ENCODE measurements at places on chromosomes 2 and 18.

- no peak for DNase-seq
These were observed 447 bp downstream of the RETSAT start for GRCh38 chr2:85353876-85354285.

DNA sequence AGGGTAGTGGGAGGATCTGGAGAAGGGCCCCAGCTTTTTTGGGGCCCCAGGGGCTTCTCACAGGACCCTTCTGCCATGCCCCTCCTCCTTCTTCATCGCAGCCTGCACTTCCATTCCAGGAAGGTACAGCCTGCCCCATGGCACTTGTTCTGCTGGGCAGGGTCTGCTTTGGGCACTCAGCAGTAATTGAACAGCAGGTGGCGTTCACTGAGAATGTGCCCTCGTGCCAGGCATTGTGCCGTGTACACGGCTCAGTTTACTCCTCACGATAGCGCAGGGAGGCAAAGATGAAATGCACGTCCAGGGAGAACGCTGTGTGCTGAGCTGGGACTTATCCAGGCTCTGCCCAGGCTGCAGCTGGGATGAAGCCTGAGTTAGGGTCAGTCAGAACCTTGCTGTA is 54.8 kb upstream of the ASB18 start:
- DNase-seq: no peak

GRCh38 chr2:31373127-31373526 is 41.4 kb downstream of the XDH start:
- DNase-seq: no peak

DNA sequence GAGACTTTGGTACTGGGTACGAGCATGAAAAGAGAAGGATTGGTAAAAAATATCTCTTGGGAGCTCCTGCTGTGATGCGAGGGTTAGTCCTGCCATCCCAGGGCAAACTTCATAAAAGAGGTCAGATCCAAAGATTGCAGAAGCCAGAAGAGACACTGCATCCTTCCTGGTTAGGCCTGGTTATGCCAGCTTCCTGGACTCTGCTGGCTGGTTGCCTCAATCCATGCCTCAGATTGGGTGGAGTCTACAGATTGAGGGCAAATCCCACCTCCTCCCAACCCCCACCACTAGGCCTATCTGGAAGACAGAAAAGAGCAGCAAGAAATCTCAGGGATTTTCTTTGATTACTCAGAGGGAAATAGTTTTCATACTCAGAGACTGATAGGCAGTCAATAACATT is 5.3 kb upstream of the ACADL start:
- no peak for DNase-seq

- no peak for DNase-seq
These were observed 81.2 kb upstream of the LTBP1 start for GRCh38 chr2:32865399-32866068.

- no peak for DNase-seq
These were observed 52.6 kb upstream of the PEX13 start for GRCh38 chr2:60964651-60965498.

DNA sequence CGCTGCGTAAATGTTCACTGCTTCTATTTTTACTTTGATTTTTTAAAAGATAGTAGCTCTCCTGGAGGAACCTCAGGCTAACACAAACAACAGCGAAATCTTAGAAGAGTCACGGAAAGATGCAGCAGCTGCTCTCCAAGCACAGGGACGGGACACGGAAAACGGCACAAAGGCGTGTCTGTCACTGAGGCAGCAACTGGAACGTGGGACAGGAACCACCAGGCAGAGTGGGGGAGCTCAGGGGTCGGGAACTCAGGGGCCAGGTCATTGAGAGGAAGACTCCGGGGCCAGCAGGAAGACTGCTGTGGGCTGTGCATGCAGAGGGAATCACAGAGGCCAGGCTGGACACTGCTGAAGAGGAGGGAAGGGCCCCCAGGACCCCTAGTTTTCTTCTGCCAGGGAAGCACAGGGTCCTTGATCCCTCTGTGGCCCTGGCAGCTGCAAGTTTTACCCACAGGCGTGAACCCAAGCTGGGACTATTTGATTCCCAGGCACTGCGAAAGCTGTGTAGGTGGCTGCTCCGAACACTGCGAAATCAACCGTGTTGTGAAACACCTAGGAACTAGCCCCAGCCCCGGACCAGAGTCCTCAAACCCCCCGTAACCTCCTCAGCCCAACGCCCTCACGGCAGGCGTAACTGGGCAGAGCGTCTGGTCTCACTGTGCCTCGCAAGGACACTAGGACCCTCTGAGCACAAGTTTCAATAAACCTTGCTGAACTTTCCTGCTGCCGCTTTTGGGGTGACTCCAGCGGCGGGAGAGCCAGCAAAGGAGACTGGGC is 263.0 kb downstream of the EIPR1 start:
- no peak for DNase-seq

- DNase-seq: no peak
These were observed 57.3 kb downstream of the GULP1 start for GRCh38 chr2:188349019-188349418.

DNA sequence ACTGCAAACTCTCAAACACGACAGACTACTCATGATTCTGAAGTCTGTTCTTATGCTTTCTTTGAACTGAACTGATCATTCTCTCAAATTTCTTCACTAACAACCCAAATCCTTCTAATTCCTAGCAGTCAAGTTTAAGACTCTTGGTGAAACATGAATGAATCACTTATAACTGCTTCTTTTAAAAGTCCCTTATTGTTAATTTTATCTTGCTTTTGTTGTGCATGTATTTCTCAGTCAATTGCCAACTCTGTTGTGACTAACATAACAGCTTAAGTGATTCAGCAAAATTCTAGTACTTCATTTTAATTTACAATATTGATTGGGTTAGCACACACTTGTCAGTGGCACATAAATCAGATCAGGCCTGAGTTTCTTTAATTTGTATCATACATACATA is 357.0 kb upstream of the FSIP2 start:
- no peak for DNase-seq

- DNase-seq: no peak
These were observed 115.7 kb downstream of the HNMT start for GRCh38 chr2:138079976-138080375.

DNA sequence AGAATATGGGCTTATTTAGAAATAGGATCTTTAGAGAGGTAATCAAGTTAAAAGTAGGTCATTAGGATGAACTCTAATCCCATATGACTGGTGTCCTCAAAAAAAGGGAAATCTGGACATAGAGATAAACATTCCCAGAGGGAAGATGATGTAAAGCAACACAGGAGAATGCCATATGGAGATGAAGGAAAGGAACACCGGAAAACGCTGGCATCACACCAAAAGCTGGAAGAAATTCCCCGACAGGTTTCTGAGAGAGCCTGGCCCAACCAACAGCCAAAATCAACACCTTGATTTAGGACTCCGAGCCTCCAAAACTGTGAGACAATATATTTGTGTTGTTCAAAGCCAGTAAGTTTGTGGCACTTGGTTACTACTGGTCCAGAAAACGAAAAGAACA is 296.7 kb downstream of the DSEL start:
- no peak for DNase-seq

GRCh38 chr2:147049957-147050356 is 794.9 kb upstream of the ACVR2A start:
- no peak for DNase-seq

- no peak for DNase-seq
These were observed 144.1 kb downstream of the ZFP36L2 start for GRCh38 chr2:43082111-43082894.

- no peak for DNase-seq
These were observed 120.5 kb upstream of the CXCR4 start for GRCh38 chr2:136238286-136239078.

- DNase-seq: no peak
These were observed 87.9 kb upstream of the KCNH7 start for GRCh38 chr2:162926501-162926900.

GRCh38 chr18:48863432-48864065 is 87.2 kb downstream of the SMAD7 start:
- DNase-seq: no peak

DNA sequence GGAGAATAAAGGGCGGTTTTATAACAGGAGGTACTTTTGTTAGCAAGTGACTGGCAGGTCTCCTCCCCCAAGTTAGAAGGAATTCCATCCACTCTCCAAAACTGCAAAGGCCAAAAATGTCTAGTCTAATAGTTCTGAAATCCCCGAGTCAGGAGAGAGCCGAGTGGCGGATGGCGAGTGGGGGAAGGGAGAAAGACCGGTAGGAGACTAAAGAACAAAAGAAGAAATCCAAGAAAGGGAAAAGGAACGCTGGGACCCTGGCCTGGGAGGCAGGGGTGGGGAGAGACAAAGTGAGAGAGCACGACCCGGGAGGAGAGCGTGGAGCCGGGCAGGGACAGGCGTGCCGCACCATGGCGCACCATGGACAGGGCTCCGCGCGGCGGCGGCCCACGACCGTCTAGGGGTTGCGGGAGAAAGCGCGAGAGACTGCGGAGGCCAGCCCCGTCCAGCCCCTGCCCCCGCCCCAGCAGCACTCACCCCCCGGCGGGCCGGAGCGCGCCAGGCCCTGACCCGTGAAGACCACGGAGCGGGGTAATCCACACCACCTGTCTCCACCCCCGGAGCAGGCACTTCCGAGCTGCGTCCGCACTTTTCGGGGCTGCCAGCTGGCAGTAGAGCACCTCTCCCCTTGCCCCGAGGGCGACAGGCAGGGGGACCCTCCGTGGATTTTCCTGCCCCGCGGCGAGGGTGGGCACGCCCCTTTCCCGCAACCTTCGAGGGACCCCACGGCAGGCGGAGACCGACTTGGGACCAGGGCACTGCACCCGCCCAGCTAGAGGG is 1.6 kb downstream of the CDH2 start:
- peak; percentile 49 for DNase-seq

GRCh38 chr18:37956902-37957301 is 391.3 kb upstream of the CELF4 start:
- DNase-seq: no peak

- no peak for DNase-seq
These were observed 60.6 kb downstream of the INHBB start for GRCh38 chr2:120406566-120406965.

DNA sequence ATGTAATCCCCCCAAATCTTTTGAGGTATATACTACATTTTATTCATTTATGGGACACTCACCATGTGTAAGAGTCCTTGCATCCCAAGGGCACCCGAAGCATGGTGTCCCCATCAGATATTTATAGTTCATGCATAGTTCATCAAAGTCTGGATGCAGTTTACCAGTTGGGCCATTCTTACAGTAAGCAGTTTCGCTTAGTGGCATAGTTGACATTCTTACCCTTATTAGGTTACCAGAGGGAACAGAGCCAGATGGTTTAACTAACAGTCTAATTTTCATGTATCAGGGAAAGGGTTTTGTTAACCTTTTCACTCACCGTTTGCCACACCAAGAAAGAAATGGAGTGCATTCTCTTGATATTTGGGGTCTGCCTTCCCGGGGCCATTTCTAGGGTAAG is 7.1 kb downstream of the ZNF407 start:
- no peak for DNase-seq

DNA sequence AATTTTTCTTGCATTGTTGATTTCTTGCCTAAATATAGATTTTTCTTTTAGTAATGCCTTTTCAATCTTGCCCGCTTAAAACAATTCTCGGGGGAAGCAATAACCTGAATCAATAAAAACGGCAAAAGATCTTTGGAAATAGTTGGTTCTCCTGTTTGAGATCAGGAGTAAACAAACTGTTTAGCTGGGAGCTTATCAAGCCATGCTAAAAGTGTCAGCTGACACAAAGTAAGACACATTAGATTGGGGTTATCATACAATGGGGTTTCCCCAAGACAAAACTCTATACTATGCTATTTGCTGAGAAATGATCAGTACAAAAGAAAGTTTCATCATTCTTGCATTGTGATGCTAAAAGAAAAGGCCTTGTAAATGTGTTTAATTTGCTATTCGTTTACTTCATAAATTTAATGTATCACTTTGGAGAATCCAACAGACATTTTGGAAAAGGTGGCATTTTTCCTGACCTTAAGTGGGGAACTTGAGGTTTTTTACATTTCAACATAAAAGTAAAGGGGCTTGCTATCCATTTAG is 46.5 kb downstream of the ATIC start:
- no peak for DNase-seq

DNA sequence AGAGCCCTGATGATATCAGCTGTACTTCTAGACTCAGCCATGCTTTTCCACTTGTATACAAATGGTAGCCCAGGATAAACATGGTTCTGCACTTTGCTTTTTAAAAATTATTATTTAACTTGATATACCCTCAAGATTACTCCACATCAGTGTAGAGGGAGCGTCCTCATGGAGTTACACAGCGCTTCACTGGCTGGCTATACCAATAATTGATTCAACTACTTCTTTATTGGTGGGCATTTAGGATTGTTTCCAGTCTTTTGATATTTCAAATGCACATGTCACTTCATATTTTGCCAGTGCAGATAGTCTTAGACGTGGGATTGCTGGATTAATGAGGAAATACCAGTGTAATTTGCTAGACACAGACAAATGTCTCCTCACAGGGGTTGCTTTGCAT is 10.8 kb upstream of the NEDD4L start:
- no peak for DNase-seq

DNA sequence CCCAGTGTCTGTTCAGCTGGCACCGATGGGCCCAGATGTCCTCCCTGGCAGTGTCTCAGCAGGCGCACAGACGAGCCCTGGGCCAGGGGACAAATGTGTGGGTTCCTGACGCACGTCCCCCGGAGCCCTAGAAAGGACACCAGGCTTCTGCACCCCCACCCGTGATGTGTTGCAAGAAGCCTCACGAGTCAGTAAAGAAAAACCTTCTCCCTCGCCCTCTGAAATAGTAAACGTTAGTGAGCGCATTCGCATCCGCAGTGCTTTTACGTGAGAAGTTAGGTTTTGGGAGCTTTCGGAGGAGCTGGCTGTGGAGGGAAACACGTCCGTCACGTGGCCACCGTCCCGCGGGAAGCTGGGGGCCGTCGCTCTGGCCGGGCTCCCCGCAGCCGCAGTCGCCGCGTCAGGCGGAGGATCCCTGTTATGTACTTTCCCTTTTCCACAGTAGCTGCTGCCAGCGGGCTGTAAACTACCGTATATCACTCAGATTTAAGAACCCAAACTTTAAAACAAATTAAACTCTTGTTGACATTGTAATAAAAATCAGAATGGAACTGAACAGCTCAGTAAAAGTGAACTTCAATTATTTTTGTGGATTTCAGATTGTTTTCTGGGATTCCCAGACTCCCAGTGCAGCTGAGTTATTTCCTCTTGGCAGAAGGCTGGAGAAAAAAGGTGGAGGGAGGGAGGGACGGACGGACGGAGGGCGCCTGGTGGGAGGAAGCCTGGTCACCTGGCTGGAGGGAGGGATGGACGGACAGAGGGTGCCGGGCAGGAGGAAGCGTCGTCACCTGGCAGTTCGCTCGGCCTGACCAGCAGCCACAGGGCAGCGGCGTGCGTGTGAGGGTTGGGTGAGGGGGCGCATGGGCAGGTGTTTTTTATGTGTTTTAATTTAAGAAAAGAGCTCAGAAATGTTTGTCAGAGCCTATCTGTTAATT is 112.1 kb downstream of the NFATC1 start:
- DNase-seq: peak; percentile 65

- no peak for DNase-seq
These were observed 323.6 kb downstream of the PAX3 start for GRCh38 chr2:221975151-221975550.

DNA sequence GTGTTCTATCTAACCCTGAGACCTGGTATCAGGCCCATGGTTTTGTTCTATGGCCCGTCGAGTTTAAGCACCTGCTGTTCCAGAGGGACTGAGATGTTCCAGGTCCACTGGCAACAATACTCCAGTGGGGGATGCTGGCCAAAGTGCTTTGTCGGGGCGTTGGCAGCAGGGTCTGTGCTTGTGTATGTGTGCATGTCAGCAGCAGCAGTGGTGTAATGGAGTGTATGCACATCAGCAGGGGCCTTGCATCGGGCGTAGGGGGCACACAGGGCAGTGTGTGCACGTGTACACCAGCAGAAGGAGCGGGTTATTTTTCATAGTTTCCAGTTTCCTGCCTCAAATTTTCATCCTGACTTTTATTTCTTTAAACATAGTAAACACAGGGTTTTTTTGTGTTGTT is 37.8 kb upstream of the THUMPD2 start:
- DNase-seq: no peak

Measured in hippocampal formation (tissue), 2 donors.